ENCODE measurements at places on chromosomes 5 and 9.

- DNase-seq: no peak
These were observed 134.8 kb upstream of the ADAMTS16 start for GRCh38 chr5:5005353-5005752.

GRCh38 chr5:168740092-168740800 lies 161.1 kb upstream of the PANK3 start:
- DNase-seq: no peak

- DNase-seq: no peak
These were observed 42.5 kb upstream of the ABCA1 start for GRCh38 chr9:104970271-104970987.

DNA sequence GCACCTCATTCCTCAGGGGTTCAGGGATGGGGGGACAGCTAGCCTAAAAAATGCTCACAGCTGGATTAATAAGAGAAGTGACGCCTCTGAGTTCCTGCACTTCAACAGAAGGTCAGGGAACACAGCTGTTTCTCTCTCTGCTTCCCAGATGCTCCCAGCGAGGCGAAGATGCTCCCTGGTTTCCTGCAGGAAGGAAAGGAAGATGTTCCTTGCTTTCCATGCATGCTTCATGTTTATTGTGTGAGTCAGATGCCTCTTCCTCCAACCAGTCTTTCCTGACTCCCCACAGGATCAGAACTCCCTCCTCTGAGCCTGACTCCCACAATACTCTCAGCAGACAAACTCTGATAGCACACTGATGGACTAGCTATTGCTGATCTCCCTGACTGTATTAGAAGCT lies 71.9 kb downstream of the MFAP3 start:
- no peak for DNase-seq

Data from stimulated activated CD4-positive, alpha-beta T cell treated with anti-CD3 and anti-CD28 coated beads, Interleukin-12 subunit alpha, Interleukin-12 subunit beta, amount 100 ng/mL, for 48 hours (primary cell).